ENCODE measurements at places on chromosomes 2 and 18.

- H3K4me1 ChIP-seq = no peaks in the 10 kb centered on the region
- DNase-seq = no peak
- no peaks in the 10 kb centered on the region for H3K36me3 ChIP-seq
Measured at GRCh38 chr2:133841900-133842299, 273.6 kb upstream of the NCKAP5 start.

- no peak overlapping the region for H3K4me3 ChIP-seq
- no peak overlapping the region for H3K27ac ChIP-seq
- no peak for DNase-seq
- no peaks in the 10 kb centered on the region for H3K4me1 ChIP-seq
- H3K36me3 ChIP-seq = peaks cover 8% of the 10 kb centered on the region
Measured at GRCh38 chr2:227347117-227347516, 22.1 kb downstream of the MFF start.

DNA sequence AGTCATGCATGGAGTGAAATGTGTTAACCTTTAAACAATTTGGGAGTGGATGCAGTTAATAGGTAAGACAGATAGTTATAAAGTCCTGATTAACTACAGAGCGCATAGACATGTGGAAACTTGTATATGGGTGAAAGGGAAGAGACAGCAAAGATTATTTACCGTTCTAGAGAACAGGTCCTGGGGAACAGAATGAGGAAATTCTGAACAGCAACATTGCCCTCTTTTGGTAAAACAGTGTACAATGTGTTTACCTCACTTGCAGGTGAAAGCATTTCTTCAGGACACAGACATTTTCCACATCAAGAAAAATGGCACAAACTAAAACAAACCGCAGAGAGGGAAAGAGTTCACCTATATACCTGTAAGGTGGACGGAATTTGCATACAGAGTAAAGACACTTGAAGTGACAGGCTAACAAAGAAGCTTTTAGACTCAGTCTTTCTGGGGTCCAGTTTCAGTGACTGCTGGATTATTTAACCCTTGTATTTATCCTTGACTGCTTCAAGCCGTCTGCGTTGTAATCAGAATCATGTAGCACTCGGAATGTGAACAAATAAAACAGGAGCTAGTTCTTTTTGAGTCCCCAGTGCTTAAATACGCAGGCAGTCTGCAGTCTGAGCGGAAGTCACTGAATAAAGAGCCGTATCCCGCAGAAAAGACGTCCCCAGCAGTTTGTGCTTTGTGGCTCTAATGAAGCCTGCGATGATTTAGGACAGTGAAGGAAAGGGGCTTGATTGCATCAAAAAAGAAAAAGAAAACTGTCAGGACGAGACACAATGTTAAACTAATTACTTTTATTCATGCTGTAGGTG is 364.8 kb upstream of the GALNT5 start:
- H3K27me3 ChIP-seq = no peaks in the 10 kb centered on the region
- H3K27ac ChIP-seq = no peak overlapping the region
- no peak overlapping the region for H3K4me3 ChIP-seq

DNA sequence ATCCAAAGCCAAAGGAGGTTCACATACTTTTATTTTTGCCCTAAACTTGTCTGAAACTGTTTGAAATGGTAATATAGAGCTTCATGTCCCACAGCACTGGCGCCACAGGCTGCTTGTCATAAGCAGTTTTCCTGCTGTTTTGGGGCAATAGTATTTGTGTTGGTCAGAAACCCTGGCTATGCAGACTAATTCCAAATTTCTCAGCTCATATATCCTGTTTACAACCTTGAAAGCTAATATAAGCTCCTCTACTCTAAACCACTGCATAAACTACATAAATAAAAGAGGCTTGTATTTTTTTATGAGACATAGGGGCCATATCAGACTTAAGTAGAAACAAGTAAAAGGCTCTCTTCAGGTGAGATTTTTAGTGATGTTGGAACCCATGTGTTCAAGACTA is 736.8 kb upstream of the ID2 start:
- H3K36me3 ChIP-seq = no peaks in the 10 kb centered on the region
- no peak overlapping the region for H3K4me3 ChIP-seq
- no peaks in the 10 kb centered on the region for H3K4me1 ChIP-seq
- H3K27ac ChIP-seq = no peak overlapping the region
- DNase-seq = no peak

DNA sequence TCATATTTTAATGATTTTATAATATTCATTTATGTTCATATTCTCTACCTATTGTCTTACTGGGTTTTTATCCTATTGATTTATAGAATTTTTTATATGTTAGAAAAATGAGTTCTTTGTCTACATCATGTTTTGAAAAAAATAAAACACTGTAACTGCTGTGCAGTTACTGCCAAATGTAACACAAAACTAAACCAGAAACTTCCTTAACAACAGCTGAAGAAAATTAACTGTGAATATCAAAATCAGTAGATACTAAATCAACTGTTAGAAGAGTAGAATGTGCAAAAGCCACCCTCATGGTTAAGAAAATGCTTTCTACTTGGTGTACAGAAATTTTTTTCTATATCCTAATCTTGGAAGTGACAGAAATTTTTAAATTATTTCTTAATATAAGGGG is 69.5 kb downstream of the PTRHD1 start:
- H3K36me3 ChIP-seq = no peaks in the 10 kb centered on the region
- DNase-seq = no peak
- no peak overlapping the region for H3K4me3 ChIP-seq
- H3K4me1 ChIP-seq = no peaks in the 10 kb centered on the region
- no peaks in the 10 kb centered on the region for H3K27me3 ChIP-seq
- H3K27ac ChIP-seq = no peak overlapping the region

GRCh38 chr18:80246445-80247392 is 595 bp downstream of the PARD6G start:
- H3K36me3 ChIP-seq = no peaks in the 10 kb centered on the region
- peaks cover 8% of the 10 kb centered on the region for H3K4me1 ChIP-seq
- DNase-seq = peak; percentile 38
- H3K27me3 ChIP-seq = no peaks in the 10 kb centered on the region
- peak overlapping the region; percentile 44 for H3K4me3 ChIP-seq

GRCh38 chr2:121868652-121869051 is 113.2 kb downstream of the TSN start:
- H3K4me3 ChIP-seq = no peak overlapping the region
- no peak for DNase-seq
- no peaks in the 10 kb centered on the region for H3K4me1 ChIP-seq
- no peaks in the 10 kb centered on the region for H3K27me3 ChIP-seq
- no peaks in the 10 kb centered on the region for H3K36me3 ChIP-seq

GRCh38 chr2:211133766-211134165 is 577.4 kb downstream of the CPS1 start:
- H3K4me3 ChIP-seq = no peak overlapping the region
- DNase-seq = no peak
- no peak overlapping the region for H3K27ac ChIP-seq
- no peaks in the 10 kb centered on the region for H3K36me3 ChIP-seq
- H3K27me3 ChIP-seq = no peaks in the 10 kb centered on the region

DNA sequence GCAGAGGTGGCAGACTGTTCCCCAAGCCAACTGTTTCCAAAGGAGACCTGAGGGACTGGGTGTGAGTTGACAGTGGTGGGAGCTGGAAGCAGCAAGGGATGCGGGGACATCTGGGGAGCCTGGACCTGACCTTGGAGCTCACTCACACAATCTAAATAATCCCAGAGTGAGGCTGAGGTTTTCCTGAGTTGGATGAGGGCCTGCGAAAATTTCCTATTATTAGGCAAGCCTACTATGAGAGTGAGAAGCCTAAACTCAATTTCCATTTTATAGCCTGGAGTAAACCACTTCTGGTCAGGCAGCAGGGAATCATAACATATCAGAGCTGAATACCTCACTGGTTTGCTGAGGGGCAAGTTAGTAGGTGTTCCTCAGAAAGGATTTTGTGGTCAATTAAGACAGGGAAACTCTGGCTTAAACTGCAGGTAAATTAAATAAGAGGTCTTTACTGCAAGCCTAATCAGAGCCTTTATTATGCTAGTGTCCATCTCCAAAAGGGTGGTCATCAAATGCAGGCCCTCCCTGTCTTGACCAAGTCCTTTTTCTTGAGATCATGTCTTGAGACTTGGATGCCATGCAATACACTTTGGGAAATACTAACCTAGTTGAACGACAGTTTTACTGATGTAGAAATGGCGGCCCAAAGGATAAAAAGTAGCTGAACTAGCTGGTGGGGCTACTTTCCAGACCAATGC is 1.7 kb upstream of the COX5B start:
- no peak for DNase-seq
- H3K4me1 ChIP-seq = peaks cover 14% of the 10 kb centered on the region
- H3K36me3 ChIP-seq = peaks cover 4% of the 10 kb centered on the region
- H3K4me3 ChIP-seq = no peak overlapping the region
- no peak overlapping the region for H3K27ac ChIP-seq

DNA sequence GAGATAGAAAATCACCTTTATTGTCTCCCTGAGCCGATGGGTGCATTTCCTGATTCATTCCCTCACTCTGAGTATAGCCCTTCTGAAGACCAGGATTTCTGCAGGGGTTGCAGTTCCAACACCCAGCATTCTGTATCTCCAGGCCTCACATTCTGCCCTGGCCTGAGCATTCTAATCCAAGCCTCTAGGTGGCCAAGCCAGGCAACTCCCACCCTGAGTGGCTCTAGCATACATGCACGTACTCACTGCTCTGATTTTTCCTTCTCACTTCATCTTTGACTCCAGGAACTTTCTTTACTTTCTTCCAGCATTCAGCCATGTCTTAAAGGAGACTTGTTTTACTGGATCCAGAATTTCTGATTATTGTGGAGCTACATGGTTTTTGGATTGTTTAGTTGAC is 100.7 kb upstream of the STK39 start:
- H3K4me3 ChIP-seq = no peak overlapping the region
- no peak overlapping the region for H3K27ac ChIP-seq
- no peaks in the 10 kb centered on the region for H3K27me3 ChIP-seq
- H3K4me1 ChIP-seq = peaks cover 22% of the 10 kb centered on the region
- DNase-seq = no peak

- H3K27ac ChIP-seq = no peak overlapping the region
- no peaks in the 10 kb centered on the region for H3K36me3 ChIP-seq
- H3K27me3 ChIP-seq = no peaks in the 10 kb centered on the region
- H3K4me3 ChIP-seq = no peak overlapping the region
- H3K4me1 ChIP-seq = no peaks in the 10 kb centered on the region
- no peak for DNase-seq
Measured at GRCh38 chr2:19547321-19547720, 188.9 kb upstream of the OSR1 start.

DNA sequence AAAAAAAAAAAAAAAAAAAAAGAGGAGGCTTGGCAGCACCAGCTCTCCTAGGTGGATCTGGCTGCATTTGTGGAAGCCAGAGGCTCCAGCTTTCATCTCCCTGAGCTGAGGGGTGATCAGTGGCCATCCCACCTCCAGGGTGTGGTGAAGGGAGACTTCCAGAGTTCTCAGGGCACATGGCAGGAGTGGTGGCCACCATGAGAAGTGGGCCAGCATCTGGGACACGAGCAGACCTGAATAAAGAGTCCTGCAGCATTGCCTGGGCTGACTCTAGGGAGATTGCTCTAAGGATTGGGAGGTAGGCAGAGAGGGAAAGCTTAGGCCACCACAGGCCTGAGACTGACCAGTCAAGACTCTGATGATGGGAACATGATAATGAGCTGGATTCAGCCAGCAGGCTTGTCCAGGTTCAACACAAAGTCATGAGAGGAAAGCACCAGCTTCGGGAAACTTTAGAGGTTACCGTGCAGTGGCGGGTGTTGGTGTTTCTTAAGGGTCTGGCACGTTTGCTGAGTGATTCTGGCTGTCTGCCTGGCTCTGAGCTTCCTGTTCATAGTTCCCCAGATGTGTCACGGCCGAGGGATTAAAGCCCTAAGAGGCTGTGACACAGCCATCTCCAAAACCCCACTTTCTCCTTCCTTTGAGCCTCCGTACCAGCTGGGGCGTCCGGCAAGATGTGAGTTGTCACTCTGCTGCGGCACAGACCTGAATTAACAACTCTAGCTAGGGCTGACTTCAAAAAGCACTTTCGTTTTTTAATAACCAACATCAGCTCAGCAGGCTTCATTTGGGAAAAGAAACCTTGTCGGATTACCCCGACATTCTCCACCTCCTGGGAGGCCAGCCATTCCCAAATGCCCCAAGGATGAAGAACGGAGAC is 38.3 kb upstream of the IL1R1 start:
- H3K27me3 ChIP-seq = no peaks in the 10 kb centered on the region
- peak; percentile 11 for DNase-seq
- H3K4me3 ChIP-seq = no peak overlapping the region
- no peak overlapping the region for H3K27ac ChIP-seq
- no peaks in the 10 kb centered on the region for H3K36me3 ChIP-seq

DNA sequence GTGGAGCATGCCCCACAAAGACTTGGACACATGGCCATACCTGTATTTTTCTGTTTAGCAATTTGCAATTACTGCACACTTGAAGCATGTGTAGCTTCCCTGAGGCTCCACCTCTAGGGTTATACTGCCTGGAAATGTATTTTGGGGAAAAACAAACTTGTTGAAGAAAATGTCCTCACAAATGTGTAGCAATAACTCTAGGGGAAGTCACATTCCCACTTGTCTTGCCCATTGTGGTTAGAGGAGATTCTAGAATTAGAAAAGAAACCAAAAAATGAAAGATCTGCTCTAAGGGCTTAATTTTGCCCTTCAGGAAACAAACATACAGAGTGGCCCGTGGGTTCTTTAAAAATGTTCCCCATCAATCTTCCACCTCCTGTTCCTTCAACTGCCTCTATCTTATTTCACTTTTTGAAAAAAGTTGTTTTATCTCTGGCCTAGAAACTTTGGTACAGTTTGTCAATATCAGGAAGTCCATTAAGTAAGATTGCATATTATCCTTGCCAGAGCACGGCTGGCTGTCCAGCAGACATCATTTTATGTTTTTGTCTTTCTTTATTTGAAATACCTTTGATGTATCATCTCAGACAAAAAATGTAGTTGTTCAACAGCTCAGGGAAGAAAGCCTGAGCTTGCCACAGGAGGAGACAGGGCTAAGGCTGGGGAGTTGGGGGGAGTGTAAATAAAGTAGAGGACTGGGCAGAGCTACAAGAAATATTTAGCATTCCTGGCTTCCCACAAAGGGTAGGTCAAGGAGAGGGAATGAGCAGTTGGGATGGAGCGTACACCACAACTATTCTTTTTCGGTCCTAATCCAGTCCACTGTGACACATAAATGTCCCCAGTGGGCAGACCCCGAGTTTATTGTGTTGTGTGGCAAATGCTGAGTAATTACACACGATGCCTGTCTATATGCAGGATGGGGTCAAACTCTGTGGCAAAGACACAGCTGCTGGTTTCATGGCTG is 96.8 kb upstream of the CDC42EP3 start:
- H3K27ac ChIP-seq = no peak overlapping the region
- no peak overlapping the region for H3K4me3 ChIP-seq
- no peaks in the 10 kb centered on the region for H3K4me1 ChIP-seq
- no peaks in the 10 kb centered on the region for H3K27me3 ChIP-seq
- no peaks in the 10 kb centered on the region for H3K36me3 ChIP-seq

DNA sequence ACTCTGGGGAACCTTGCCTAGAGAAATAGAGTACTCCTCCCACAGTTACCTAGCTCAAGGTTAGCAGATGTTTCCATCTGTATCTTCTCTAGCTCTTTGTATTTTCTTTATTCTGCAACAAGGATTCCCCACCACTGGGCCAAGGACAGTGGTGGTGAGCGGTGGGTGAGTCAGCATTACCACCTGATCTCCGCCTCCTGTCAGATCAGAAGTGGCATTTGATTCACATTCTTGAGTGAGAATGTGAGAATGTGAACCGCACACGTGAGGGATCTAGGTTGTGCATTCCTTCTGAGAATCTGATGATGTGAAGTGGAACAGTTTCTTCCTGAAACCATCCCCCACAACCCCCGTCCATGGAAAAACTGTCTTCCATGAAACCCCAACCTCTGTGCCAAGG is 9.0 kb downstream of the EPB41L3 start:
- H3K36me3 ChIP-seq = no peaks in the 10 kb centered on the region
- H3K4me3 ChIP-seq = no peak overlapping the region
- no peak overlapping the region for H3K27ac ChIP-seq
- no peaks in the 10 kb centered on the region for H3K4me1 ChIP-seq
- DNase-seq = no peak
- H3K27me3 ChIP-seq = no peaks in the 10 kb centered on the region

All from B cell (primary cell).